Stimulated activated CD8-positive, alpha-beta memory T cell treated with anti-CD3 and anti-CD28 coated beads, Interleukin-4, amount 100 ng/mL, for 4 hours (primary cell): ENCODE measurements at places on chromosomes 1 and 21.

GRCh38 chr1:226041419-226041818 lies 21.1 kb upstream of the H3-3A start:
- no peak for DNase-seq

- DNase-seq = no peak
Measured at GRCh38 chr1:59391212-59392179, 94.6 kb downstream of the FGGY start.

DNA sequence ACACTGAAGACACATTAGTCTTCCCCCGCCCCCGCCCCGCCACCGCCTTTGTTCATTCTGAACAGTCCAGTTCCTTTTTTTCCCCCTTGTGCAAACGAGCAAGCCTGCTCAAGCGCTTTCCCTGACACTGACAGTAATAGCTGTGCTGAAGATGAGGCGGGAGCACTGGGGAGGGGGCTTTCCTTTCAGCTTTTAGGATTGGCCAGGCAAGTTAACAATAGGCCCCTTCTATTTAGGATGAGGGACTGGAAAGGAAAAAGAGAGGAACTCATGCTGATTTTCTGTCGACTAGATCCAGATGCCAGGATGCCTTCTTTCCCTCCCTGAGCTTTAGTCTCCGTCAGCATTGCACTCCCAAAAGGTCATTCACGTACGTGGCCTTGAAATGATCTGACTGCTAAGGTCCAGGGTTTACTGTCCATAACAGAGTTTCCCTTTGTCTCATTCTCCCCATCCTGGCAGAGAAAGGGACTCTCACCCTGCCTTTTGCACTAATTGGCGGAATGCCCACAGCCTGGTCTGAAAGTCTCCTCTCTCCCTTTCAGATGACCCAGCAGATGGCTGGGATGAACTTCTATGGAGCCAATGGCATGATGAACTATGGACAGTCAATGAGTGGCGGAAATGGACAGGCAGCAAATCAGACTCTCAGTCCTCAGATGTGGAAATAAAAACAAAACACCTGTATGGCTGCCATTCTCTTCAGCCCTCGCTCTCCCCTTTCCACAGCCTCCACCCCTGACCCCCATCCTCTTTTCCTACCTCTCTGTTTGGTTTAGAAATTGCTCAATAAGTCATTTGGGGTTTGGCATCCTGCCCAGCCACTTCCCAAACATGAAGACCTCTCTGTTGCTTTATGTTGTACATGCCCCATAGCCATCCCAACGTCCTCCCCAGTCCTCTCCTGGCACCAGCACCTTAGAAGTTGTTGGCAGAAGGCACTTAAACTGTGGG lies 28.6 kb upstream of the ZFP69B start:
- no peak for DNase-seq

- DNase-seq = no peak
Measured at GRCh38 chr1:209652873-209653401, 712 bp upstream of the LAMB3 start.

DNA sequence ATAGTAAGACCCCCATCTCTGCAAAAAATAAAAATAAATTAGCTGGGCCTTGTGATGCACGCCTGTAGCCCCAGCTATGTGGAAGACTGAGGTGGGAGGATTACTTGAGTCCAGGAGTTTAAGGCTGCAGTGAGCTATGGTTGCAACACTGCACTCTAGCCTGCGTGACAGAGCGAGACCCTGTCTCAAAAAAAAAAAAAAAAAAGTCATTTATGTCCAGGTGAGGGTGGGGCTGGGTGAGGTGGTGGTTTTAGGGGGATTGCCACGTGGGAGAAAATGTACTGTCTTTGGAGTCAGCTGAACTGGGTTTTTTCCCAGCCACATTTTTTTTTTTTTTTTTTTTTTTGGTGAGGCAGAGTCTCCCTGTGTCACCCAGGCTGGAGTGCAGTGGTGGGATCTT lies 6.7 kb downstream of the PIK3CD start:
- no peak for DNase-seq

DNA sequence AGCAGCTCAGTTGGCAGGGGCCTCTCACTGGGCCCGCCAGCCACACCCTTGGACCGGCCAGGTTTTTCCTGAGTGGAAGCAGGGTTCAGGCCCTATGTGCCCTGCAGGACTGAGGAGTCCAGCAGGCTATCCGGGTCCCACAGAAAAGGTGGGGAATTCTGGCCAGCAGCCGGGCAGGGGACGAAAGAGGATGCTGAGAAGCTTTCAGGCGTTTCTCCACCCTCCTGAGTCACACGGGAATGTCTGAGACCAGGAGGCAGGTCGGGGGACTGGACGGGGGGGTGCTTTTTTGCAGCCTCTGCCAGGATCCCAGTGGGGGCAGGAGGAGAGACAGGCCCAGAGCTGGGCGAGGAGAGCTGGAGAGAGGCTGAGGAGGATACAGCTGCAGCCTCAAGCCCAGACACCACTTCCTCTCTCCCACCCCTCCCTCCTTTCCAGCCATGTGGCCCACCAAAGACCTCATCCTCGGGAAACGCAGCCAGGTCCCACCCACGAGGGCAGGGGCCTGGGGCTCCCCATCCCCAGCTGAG lies 105.4 kb downstream of the SPSB1 start:
- no peak for DNase-seq

DNA sequence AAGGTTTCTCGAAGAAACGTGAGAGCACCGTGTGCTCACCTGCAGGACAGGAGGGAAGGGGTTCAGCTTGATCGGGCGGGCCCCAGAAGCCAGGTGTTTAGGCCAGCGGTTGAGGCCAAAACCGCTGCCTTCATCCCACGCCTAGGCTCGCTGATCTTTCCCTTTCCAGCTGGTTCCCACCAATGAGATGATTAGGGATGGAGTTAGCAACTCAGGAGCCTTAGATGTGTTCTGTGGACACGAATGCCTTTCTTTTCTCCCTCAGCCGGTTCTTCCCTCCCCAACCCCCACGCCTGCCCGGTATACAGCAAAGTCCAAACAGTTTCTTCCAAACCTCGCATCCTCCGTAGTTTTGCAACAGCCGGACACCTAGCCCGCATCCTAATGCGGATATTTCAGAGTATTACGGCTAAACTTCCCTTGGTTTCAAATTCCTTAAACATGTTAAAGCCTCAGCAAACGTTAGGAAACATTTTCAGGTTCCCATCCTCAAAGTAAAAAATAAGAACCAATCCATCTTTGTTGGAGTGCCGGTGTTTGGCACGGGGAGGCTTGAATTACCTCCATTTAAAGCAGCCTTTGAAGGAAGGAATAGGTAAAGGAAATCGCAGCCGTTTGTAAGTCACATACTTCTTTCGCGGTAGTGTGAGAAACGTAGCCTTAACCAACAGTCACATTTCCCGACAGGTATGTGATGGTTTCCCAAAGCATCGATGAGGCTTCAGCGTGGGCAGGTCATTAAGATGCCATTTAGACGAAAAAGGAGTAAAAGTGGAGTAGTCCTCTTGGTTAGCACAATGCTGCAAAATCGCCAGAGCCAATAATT lies 1.1 kb downstream of the LRRC8C start:
- DNase-seq = no peak

- DNase-seq = no peak
Measured at GRCh38 chr1:78715181-78715661, 65.6 kb downstream of the IFI44 start.

DNA sequence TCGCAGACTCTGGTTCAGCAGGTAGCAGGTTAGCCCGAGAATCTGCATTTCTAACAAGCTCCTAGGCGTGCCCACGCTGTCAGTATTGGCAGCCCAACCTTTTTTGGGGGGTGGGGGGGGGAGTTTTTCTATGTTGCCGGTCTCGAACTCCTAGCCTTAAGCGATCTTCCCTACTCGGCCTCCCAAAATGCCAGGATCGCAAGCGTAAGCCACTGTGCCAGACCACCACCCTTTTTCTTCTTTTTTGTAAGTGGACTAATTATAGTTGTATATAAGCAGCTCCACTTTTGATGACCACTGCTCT lies 480 bp upstream of the MIS18A start:
- no peak for DNase-seq

- no peak for DNase-seq
Measured at GRCh38 chr1:187275346-187275745, 446.6 kb downstream of the PLA2G4A start.

DNA sequence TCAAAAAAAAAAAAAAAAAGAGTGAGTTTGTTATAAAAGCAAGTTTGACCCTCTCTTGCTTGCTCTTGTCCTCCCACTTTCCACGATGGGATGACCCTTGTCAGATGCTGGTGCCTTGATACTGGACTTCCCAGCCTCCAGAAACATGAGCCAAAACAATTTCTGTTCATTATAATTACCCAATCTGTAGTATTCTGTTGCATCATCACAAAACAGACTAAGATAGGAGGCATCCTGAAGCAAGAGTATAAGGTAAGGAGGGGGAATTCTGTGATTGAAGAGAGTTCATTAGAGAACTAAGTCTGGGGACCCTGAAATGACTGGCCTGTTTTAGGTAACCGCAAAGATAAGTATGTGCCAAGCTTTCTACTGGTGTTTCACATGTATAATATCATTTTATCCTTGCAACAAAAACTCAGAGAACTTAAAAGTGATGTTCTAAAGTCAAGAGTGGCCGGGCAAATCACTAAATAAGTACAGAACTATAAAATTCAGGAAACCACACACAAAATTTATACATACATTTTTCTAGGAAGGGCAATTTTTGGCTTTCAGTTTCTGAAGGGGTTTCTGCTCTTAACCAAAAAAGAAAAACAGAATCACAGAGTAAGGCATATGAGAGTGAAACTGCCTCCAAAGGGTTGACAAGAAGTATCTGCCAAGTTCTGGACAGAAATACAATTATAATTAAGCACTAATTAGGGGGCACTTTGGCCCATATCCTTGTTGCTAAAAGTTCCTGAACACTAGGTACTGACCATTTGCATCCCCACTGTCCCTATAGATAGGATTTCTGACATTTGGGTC lies 14.0 kb downstream of the DNALI1 start:
- DNase-seq = no peak

- DNase-seq = no peak
Measured at GRCh38 chr21:41664881-41665765, 101.7 kb downstream of the RIPK4 start.

- no peak for DNase-seq
Measured at GRCh38 chr1:179888071-179888470, 6.0 kb downstream of the TOR1AIP1 start.

GRCh38 chr1:231021540-231022031 lies 18.5 kb downstream of the FAM89A start:
- DNase-seq = no peak

- DNase-seq = no peak
Measured at GRCh38 chr1:15410223-15410883, 665 bp downstream of the EFHD2 start.

DNA sequence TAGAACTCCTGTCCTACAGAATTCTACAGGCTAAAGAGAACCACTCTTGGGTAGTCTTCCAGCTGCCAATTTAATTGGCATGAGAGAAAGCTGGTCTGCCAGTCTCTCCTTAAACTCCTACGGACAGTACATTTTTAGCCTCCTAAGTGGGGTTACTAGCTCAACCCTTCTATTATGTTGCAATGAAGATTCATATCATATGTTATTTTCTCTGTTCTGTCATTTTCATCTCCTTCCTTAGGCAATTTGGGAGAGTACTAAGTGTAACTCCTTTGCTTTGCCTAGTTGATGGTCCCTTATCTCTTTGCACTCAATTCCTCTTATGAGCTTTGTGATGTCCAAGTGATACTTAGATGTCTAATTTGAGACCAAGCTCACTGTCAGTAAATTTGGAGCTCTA lies 14.0 kb downstream of the GNAT2 start:
- no peak for DNase-seq

DNA sequence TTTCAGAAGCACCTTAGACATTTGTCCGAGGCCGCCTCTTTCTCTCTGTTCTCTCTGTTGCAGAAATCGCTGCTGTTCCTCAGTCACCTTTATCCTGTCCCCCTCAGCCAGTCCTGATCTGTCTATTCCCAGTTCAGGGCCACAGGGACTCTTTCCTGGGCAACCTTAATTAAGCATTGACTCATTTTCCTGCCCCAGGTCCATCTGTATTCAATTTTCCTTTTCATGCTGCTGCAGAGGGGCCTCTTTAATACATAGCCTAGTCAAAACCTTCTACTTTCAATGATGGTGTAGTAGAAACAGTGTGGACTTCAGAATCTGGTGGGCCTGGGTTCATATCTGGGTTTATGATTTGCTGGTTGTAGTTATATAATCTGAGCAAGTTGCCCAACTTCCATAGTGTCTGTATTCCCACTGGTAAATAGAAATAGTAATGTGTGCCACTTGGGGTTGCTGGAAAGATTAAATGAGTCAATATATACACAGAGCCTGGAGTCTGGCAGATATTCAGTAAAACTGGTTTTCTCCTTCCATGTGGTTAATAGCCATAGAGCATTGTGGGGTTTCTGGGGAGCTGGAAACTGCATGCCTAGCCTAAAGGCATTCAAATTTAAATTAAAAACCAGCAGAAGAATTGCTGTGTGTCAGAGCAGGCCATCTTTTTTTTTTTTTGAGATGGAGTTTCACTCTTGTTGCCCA lies 4.5 kb downstream of the TRAF5 start:
- DNase-seq = no peak

GRCh38 chr1:3064296-3064850 lies 4.6 kb upstream of the PRDM16 start:
- DNase-seq = no peak

DNA sequence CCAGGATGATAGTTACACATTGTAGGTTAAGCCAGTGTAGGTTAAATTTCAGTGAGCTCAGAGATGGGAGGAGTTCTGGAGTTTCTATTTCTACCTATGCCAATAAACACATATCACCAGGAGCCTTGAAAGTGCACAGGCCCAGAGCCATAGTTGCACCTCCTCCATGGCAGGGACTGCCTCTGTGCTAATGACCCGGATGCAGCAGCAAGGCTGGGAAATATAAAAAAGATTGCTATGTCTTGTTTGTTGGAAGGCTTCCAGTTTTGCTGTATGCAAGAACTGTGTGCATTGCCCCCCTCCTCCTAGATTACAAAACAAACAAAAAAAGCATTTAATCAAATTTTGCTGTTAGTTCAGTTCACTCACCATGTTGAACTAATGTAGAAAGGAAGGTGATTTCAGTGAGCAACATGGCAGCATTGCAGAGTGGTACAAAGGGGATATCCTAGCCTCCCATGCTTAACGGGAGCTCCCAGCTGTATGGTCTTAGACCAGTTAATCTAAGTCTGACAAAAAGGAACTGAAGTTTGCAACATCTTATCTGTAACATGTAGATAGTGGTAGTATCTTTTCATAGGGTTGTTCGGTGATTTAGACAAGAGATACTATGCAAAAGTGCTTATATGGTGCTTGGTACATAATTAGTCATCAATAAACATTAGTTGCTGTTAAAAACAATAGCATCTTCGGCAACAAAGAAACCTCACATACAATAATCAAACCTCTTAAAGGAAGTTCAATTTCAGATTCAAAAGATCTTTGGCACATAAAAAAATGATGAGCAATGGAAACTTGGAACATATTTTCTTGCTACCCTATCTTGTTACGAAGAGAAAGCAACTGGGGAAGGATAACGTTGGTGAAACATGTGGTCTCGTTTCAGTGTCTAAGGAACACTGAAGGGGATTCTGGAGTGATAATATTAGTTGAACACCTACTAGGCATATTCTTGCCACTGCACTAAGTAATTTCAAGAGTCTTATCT lies 309.5 kb downstream of the ASTN1 start:
- DNase-seq = no peak

DNA sequence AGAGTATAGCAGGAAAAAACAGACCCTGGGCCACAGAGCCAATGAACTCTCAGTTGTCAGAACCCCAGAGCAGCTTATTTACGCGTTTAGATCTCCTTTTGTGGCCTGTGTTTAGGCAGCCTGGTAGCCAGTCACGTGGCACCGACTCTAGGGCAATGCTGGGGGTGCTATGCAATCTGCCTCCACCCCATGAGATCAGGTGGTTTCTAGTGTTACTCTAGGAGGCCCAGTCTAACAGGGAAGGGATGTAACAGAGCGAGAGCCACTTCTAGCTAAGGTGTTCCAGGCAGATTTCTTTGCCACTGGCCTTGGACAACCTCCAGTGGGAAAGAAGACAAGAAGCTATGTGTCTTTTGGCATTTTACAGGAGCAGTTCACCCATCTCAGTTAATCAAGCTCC lies 12.0 kb upstream of the A3GALT2 start:
- no peak for DNase-seq
